NCI-H69 (cell line): ENCODE measurements at places on chromosomes 6 and 20.

DNA sequence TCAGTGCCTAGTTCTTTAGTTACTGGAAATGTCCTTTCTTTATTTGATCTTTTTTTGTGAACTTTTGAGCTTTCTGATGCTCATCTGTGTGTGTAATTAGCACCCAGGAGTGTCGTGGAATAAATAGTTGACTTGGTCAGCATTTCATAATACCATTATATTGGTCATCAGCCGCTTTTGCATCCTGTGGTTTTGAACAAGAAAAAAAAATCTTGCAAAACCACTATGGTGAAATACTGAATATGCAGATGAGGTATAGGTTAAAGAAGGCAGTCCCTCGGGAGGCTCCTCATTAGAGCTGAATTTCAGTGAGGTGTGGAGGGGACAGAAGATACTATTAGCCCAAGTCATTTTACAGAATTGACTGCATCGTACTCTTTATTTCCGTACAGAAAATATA, 90.1 kb downstream of the FOXO3 start:
- DNase-seq = peak; percentile 62

- no peak for DNase-seq
These were observed 74.9 kb downstream of the ANKEF1 start for GRCh38 chr20:10109641-10110040.

DNA sequence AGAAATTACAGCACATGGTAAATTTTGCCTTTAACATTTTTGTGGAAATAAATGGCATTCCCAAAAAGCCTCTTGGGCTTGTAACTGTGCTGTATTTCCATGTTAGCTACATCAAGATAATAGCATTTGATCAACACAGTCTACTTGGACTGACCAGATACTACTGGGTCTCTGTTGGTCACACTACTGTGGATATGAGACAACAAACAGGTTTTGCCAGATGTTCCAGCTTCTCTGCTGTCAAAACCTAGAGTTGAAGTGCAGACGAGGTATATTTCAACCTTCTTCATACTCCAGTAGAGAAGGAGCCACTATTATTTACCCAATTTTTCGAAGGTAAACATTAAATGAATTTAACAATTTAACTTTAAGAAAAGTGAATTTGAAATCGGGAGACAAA, 284.7 kb upstream of the CITED2 start:
- DNase-seq = no peak

GRCh38 chr6:144715344-144715743, 430.2 kb downstream of the UTRN start:
- peak; percentile 51 for DNase-seq

DNA sequence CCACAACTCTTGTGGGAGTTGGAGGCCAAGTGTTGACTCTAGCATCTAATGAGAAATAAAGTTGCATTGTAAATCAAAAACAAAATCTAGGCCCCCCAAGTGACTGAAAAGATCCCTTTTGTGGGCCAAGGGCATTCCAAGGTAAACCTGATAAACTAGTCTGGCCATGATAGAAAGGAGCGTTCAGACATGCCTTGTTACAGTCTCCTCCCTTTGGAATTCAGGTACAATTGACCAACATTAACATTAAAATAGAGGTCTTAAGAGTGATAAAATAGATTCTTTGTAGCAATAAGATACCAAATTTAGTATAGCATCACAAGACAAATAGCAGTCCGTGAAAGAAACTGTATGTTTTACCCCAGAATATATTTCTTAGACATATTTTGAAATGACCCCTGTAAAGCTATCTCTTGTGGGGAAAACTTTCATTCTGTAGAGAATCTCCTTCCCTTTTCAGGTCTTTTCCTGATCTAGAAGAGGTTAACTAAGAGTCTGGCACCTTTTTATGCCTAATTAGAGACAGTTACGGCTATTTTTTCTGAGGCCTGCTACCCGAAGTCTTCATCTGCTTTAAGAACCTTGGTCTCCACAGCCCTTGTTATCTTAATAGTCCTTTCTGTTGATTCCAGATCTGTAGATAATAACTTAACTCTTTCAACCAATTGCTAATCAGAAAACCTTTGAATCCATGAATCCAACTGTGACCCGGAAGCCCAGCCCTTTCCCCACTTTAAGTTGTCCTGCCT, 495.4 kb upstream of the MMS22L start:
- DNase-seq = no peak

DNA sequence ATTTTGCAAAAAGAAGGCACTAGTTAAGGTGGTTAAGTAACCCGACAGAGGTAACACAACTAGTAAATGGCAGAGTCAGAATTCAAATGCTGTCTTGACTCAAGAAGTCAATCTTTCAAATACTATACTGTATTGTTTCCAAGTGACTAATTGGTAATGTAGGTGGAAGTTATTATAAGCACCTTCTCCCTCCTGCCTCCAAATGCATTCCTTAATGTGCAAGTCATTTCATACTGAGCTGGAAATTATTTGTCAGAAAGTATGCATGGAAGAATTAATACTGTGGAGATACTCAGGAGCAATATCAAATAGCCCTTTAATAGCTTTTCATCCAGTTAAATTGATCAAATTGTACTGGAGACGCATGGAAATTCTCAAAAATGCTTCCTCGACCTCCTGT, 579.1 kb downstream of the DOK5 start:
- no peak for DNase-seq

- no peak for DNase-seq
These were observed 19.1 kb upstream of the FKBP5 start for GRCh38 chr6:35707714-35708407.

- DNase-seq = no peak
These were observed 125.1 kb upstream of the RREB1 start for GRCh38 chr6:6982663-6983062.

GRCh38 chr6:142399739-142400138, 97.9 kb downstream of the ADGRG6 start:
- no peak for DNase-seq

- DNase-seq = no peak
These were observed 36.4 kb upstream of the UTRN start for GRCh38 chr6:144248476-144249301.

- no peak for DNase-seq
These were observed 6.2 kb upstream of the GCM1 start for GRCh38 chr6:53154794-53155193.

DNA sequence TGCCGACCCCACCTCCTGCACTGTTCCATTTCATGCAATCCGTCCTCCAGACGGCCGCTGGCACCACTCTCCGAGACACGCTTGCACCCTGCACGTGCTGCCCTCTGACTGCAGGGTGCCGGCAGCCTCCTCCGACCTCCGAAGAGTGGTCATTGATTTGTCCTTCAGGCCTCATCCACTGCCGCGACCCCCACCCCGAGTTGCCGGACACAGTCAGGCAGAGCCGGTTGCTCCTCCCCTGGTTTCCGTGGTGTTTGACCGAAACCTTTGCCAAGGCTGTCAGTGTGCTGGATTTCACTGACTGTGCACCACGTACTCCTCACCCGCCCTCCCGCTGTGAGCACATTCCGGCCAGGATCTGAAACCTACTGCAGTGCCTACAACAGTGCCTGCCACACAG, 156.4 kb upstream of the PDE10A start:
- DNase-seq = no peak

- no peak for DNase-seq
These were observed 86.8 kb upstream of the SHLD1 start for GRCh38 chr20:5663396-5663795.

DNA sequence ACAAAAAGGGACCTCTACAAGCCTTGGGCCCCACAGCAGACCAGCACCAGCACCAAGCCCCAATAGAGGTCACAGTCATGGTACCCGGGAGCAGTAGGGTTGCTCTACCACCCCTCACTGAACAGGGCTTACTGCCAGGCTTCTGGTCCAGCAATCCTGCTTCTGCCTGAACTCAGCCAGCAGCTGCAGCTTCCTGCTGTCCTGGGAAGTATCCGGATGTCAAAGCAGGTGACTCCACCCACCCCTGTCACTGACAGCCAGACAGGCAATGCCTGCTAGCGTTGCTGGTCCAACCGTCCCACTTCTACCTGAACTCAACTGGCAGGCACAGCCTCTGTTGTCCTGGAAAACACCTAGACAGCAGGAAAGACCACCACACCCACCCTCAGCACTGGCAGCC, 47.0 kb upstream of the PCSK2 start:
- DNase-seq = no peak

DNA sequence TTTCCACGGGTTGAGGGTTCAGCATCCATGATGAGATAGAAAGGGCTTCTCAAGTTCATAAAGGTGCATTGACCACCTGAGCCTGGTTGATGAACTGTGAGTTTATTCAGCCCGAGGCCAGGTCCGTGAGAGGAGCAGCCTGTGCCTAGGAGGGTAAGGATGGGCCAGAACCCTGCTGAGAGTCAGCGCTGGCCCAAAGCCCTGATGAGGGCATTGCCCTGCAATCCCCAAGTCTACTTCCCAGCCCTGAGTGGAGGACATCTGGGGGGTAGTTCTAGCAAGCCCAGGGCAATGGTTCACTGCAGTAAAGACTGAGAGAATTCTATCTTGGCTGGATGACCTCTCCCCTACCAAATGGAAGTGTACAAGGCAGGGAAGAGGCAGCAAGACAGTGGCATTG, 123.3 kb upstream of the NXT1 start:
- no peak for DNase-seq

DNA sequence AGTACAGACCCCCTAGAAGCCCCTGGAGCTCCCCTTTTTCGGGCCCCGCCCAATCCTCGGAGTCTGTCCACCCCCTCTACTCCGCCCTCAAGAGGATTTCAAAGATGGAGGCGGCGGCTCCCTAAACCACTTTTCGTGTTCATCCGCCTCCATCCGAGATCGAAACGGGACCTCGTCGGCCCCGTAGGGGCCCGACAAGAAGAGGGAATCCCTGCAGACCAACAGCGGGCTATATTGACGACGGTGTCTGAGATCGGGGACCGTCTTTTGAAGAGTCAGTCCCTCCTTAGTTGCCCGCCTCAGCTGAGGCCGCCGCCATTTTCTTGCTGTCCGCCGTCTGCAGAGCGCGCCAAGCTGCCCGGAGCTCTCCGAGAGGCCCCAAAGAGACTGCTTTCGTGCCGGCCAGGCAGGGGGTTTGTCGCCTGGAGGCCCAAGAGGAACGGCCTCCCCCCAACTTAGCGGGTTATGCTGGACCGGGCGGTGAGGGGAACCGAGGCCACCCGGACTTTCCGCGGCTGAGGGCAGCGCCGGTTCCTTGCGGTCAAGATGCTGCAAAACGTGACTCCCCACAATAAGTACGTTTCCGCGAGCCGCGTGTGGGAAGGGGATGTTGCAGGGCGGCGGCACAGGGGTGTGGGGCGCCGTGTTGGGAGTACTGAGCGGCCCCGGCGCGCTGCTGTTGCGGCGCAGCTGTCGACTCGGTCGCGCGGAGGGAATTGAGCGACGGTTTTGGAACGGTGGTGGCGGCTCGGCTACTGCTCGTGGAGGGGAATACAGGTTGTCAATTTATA, 4.2 kb downstream of the BRD2 start:
- peak; percentile 75 for DNase-seq
